Mammary epithelial cell (primary cell): ENCODE measurements at places on chromosomes 12 and 14. TPM values are rescaled to one million over a fixed set of nuclear protein-coding genes. Genes with fewer than 3 reads are reported as not detected.

DNA sequence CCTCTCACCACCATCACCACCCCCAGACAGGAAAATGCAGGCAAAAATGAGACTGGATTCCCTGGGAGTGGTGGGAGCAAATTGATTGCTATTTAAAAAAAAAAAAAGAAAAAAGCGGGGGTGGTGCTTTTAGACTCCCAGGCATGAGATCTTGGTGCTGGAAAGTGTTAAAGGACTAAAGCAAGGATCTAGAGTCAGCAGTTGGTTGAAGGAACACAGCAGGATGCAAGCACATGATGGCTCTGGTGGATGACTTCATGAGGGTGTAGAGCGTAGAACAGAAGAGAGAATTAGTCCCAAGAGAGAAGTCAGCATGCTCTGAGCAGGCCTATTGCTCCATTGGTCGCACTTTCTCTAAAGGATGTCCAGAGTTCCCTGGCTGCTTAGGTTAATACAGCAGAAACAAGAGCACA, 183.8 kb upstream of the HMGA2 start:
- DNase-seq: no peak

- DNase-seq: no peak
These were observed 8.3 kb downstream of the TMX1 start for GRCh38 chr14:51248016-51248987.

- DNase-seq: no peak
These were observed 61.8 kb downstream of the PLBD1 start for GRCh38 chr12:14505626-14506596.

GRCh38 chr12:5480218-5480937, 48.5 kb downstream of the NTF3 start:
- DNase-seq: no peak

GRCh38 chr12:85489194-85489593, 209.2 kb downstream of the ALX1 start:
- no peak for DNase-seq

DNA sequence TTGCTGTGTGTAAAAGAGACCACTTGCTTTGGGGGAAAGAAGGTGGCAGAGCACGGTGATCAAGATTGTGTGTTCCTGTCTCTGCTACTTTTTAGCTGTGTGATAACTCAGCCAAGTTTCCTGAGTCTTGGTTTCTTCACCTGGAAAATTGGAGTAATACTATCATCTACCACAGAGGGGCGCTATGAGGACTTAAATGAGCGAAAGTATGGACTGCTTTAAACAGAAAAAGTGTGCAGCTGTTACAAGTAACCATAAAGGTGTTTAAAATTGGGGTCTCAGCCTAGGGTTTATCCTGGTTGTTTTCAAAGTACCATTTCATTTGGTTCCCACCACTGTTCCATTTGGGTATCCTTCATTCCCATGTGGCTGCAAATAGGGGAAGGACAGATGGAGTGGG, 65.9 kb upstream of the WSCD2 start:
- DNase-seq: no peak

DNA sequence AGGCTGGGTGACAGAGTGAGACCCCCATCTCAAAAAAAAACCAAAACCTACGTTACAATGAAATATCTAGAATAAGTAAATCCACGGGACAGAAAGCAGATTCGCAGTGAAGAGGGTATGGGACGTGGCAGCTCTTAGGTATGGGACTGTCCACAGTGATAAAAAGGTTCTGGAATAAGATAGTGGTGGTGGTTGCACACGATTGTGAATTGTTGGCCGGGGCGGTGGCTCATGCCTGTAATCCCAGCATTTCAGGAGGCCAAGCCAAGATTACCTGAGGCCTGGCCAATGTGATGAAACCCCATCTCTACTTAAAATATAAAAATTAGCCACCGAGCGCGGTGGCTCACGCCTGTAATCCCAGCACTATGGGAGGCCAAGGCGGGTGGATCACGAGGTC, 76.3 kb downstream of the KDM2B start:
- DNase-seq: no peak

GRCh38 chr12:122526683-122527477, at the start of the genes KNTC1 and RSRC2:
TSS of gene KNTC1 (plus strand) at chr12:122527249. CDS start at chr12:122530064, 2,815 bp downstream.
TSS of gene RSRC2 (minus strand) at chr12:122526936. CDS start at chr12:122526853, 83 bp downstream.
- peak; percentile 100 for DNase-seq

Gene ZNF705A
- total RNA-seq: not detected in 2 replicates

Gene SRRM4
- not detected for total RNA-seq

Gene NID2
- total RNA-seq: 1.4 and 4.8 TPM in 2 replicates

Gene CCT2
- 208 TPM for total RNA-seq
